ENCODE measurements at places on chromosomes 11 and 22.
A peak's percentile ranks its signal among the peaks of the same experiment; 100 is the strongest.

- DNase-seq = no peak
These were observed 69.8 kb downstream of the EFCAB6 start for GRCh38 chr22:43742154-43742950.

DNA sequence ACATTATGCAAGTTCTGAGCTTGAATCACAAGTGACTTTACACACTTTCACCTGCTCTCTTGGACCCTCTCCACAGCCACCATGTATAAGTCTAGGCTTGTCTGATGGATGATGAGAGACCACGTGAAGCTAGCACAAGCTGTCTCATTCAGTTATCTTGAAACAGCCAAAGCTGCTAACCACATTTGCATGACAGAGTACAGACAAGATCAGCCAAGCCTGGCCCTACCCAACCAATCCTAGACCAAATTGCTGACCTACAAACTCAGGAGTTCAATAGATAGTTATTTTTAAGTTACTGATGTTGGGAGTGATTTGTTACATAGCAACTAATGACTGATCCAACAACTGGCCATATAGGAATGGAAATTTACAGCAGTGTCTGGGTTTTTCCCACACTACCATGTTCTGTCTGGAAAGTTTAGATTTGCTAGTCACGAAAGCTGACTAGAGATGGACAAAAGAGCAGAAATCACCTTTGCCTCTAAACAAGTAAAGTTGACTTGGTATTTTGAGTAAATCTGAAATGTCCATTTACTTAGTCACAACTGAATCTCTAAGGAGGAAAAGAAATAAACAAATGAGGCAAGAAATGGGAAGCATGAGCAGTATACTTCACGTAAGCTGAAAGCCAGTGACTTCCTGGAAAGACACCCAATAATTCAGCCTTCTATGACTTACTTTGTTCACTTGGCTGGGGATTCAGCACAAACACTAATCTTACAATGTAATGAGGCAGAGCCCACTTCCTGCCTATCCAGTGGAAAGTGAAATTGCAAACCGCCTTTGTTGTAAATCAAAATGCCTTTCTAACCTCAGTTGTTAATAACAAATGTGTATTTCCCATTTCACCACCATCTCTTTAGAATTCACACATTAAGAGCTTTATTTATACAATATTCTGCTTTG is 101.7 kb downstream of the FAM181B start:
- no peak for DNase-seq

DNA sequence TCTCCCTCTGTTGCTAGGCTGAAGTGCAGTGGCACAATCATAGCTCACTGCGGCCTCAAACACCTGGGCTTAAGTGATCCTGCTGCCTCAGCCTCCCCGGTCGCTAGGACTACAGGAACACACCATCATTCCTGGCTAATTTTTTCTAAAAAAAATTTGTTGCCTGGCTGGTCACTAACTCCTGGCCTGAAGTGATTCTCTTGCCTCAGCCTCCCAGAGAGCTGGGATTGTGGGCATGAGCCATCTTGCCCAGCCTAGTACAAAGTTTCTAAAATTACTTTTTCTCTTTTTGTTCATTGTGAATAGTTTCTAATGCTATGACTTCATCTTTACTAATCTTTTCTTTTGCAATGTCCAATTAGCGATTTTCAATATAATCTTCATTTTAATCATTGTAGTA is 12.5 kb downstream of the RBM7 start:
- no peak for DNase-seq

DNA sequence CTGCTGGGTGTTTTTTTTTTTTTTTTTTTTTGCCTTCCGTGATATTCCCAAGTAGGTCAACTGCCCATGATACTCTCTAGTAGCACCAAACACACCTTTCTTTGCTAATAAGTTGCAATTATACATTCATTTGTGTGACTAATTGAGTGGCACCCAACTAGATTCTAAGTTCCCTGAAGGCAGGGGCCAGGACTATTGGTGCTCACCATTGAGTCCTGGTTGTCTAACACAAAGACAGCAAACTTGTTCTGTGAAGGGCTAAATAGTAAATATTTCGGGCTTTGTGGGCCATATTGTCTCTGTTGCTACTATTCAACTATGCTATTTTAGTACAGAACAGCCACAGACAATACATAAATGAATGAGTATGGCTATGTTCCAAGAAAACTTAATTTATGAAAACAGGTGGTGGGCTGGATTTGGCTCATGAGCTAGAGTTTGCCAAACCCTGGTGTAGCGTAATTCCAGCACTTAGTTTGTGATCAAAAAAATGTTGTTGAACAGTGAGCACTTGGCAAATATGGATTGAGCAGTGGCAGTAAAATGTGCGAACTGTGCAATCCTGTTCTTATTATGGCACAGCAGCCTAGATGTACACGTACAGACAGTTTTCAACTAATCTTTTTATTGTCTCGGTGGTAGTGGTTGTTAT is 11.3 kb downstream of the ENDOD1 start:
- DNase-seq = no peak

- DNase-seq = no peak
These were observed 3.2 kb downstream of the CTSD start for GRCh38 chr11:1760351-1761109.

- DNase-seq = no peak
These were observed 59.5 kb downstream of the SMIM38 start for GRCh38 chr11:69215216-69215615.

- DNase-seq = peak; percentile 88
These were observed 119.7 kb downstream of the ETS1 start for GRCh38 chr11:128467610-128468041.

GRCh38 chr11:30496935-30497334 is 89.2 kb downstream of the MPPED2 start:
- DNase-seq = no peak

- DNase-seq = no peak
These were observed 5.0 kb upstream of the PDE3B start for GRCh38 chr11:14638561-14638960.

DNA sequence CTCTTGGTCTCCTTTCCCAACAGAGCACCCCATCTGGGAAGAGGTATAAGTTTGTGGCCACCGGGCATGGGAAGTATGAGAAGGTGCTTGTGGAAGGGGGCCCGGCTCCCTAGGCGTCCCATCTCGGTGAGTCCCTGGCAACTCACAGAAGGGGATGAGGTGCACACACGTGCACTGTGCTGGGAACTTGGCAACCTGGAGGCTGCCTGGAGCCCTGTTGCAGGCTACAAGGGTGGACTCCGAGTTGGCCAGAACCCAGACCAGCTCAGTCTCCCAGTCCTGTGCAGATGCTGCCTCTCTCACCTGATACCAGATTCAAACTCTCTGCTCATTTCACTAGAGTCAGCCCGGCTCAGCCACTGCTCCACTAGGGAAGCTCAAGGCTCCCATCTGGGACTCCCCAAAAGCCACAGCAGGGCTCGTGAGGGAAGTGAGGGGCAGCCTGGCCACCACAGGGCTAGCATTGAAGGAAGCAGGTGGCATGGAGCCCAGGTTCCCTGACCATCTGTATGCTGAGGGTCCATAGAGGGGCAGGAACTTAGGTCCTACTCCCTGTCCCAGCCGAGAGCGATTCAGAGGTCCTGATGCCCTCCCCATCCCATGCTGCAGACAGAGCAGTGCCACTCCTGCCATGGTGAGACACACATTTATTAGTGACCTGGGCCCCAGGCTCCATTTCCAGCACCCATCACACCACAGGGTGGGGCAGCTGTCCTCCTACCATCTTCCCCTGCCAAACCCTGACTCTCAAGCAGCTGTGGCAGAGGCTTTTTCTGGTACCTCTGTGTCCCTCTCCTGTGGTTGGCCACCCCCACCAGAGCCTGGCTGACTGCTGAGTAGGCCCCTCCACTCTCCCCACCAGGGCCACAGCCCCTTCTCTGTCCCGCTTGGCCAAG is 4.0 kb downstream of the PRR33 start:
- DNase-seq = no peak

- DNase-seq = no peak
These were observed 35.2 kb upstream of the TFIP11 start for GRCh38 chr22:26547426-26547825.

- peak; percentile 55 for DNase-seq
These were observed 1.0 kb upstream of the FNBP4 start for GRCh38 chr11:47768101-47768612.

DNA sequence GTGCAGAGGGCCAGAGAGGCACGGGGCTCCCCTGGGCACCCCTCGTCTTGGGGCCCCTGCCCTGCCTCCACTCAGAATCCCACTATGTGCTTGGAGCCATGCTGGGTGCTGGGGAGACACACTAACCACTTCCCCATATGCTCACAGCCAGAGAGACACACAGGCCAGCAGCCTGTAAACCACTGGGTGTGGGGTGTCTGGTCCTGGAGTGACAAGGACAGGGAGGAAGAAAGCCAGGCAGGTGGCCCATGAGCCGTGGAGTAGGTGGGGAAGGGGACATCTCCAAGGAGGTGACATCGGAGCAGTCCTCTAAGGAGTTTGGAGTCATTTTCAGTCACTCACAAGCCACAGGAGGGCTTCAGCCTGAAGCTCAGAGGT is 58.9 kb downstream of the CDKN1C start:
- DNase-seq = no peak

- DNase-seq = no peak
These were observed 4.2 kb upstream of the HBD start for GRCh38 chr11:5238486-5238885.

GRCh38 chr22:50317674-50318073 is 9.1 kb downstream of the DENND6B start:
- DNase-seq = no peak

GRCh38 chr11:126997641-126998040 is 2.9 kb downstream of the KIRREL3 start:
- DNase-seq = no peak
